Small intestine (tissue), 16 donors: ENCODE measurements at places on chromosomes 5 and 9. TPM values are rescaled to one million over a fixed set of nuclear protein-coding genes. Genes with fewer than 3 reads are reported as not detected.

The ADAMTS6 gene
- 1.5 TPM for polyA plus RNA-seq

- DNase-seq: no peak
- no peaks in the 10 kb centered on the region for H3K27me3 ChIP-seq
- H3K4me1 ChIP-seq: peaks cover 3% of the 10 kb centered on the region
- no peaks in the 10 kb centered on the region for H3K36me3 ChIP-seq
- no peak overlapping the region for H3K27ac ChIP-seq
Measured at GRCh38 chr9:97357056-97357455, 49.6 kb downstream of the CCDC180 start.

DNA sequence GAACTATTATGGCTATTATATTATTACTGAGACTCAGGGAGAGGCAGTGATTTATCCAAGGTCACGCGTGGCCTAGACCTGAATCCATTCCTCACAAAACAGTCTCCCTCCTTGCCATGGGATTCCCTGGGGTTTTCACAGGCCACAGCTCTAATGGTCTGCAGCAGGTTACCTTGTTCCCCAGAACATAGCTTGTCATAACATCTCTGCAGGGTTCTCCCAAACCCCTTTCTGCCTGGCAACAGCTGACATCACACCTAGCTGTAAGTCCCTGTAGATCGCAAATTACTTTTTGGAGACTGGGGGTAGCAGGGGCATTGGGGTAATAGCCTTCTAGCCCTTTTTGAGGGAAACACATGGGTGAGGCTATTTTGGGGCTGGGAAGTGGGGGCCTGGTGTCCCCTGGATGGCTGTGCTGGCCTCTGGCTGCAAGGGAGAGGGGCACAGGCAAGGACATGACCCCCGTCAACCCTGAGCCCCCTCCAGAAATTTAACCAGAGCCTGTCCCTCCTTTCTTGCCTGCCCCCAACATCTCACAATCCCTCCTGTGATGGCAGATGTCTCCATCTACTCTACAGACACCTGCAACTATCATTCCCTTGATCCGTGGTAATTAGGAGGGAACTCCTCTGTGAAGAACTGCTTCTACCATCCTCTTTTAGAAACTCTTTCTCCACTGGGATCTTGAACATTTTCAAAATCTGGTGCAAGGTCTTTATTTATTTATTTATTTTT, 1.3 kb downstream of the CD74 start:
- no peaks in the 10 kb centered on the region for H3K4me1 ChIP-seq
- H3K36me3 ChIP-seq: peaks cover 2% of the 10 kb centered on the region
- H3K27me3 ChIP-seq: no peaks in the 10 kb centered on the region
- peak overlapping the region; percentile 77 for H3K4me3 ChIP-seq
- peak overlapping the region; percentile 96 for H3K27ac ChIP-seq

DNA sequence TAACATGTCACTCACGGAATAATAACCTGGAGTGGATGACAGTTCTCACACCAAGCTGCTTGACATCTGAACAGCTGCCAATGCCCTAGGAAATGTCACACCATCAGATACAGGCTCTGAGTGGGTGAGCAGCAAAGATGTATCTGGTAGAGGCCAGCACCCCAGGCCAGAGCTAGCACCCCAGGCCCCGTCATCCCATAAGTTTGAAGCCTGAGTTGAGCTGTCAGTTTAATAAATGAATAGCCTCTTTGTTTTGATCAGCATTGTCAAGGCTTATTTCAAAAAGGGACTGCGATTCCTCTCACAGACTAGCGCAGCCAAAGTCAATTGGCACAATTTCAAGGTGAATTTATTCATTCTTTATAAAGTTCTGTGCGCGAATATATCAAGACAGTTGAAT, 1327.1 kb downstream of the MAT2B start:
- H3K27me3 ChIP-seq: no peaks in the 10 kb centered on the region
- no peaks in the 10 kb centered on the region for H3K4me1 ChIP-seq
- DNase-seq: no peak
- no peak overlapping the region for H3K4me3 ChIP-seq
- no peaks in the 10 kb centered on the region for H3K36me3 ChIP-seq

GRCh38 chr9:29958469-29958868, 2385.2 kb upstream of the C9orf72 start:
- no peaks in the 10 kb centered on the region for H3K36me3 ChIP-seq
- DNase-seq: no peak
- H3K27me3 ChIP-seq: no peaks in the 10 kb centered on the region

DNA sequence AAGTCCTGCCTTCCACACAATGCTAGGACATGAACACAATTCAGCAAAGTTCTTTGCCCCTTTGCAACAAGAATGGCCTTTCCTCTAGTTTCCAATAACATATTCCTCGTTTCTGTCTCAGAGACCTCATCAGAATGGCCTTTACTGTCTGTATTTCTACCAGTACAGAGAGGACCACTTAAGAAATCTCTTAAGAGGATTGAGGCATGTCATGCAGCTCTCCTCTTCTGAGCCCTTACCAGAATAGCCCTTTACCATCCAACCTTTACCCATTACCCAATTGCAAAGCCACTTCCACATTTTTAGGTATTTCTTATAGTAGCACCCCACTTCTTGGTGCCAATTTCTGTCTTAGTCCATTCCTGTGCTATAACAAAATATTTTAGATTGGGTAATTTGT, 20.3 kb downstream of the TNPO1 start:
- no peak for DNase-seq
- H3K4me1 ChIP-seq: no peaks in the 10 kb centered on the region
- no peaks in the 10 kb centered on the region for H3K36me3 ChIP-seq
- no peak overlapping the region for H3K4me3 ChIP-seq
- H3K27ac ChIP-seq: no peak overlapping the region

- H3K36me3 ChIP-seq: no peaks in the 10 kb centered on the region
- H3K27ac ChIP-seq: no peak overlapping the region
- no peaks in the 10 kb centered on the region for H3K4me1 ChIP-seq
- H3K4me3 ChIP-seq: no peak overlapping the region
- no peaks in the 10 kb centered on the region for H3K27me3 ChIP-seq
Measured at GRCh38 chr5:117769877-117770276, 1195.3 kb upstream of the SEMA6A start.

DNA sequence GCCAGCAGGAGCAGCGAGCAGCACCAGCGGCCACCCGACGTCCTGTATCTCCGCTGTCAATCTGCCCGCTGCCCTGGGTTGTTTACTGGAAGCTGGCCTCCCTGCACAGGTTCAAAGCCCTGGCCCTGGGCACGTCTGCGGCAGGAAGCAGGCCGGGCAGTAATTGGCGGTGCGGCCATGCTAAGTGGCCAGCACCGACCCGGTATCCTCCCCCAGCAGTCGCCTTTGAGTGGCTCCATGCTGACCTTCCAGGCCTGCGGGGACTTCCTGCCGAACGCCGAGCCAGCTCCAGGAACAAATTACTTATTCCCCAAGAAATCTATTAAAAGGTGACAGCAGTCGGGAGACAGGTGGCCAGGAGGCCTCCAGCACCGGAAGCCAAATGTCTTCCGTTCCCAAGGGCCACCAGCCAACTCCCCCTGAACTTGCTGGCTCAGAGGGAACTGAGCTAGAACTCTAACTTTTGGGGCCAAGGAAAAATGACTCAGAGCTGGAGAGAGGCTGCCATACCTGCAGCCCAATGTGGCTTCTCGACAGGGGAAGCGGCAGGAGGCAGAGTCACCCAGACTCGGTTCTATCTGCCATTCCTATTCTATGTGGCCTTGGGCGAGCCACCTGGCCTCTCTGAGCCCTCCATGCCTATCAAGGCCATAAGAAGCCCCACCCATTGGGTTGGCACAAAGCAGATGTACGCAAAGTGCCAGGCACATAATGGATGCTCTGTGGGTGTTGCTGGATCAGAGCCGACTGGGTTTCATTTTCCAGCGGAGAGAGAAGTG, 13.7 kb upstream of the PSMB7 start:
- H3K27ac ChIP-seq: no peak overlapping the region
- H3K4me3 ChIP-seq: no peak overlapping the region
- no peak for DNase-seq
- no peaks in the 10 kb centered on the region for H3K36me3 ChIP-seq

The MUSK gene
- 1.2 TPM for polyA plus RNA-seq

- no peaks in the 10 kb centered on the region for H3K27me3 ChIP-seq
- no peak overlapping the region for H3K4me3 ChIP-seq
- no peak overlapping the region for H3K27ac ChIP-seq
- no peak for DNase-seq
- H3K36me3 ChIP-seq: peaks cover 40% of the 10 kb centered on the region
- no peaks in the 10 kb centered on the region for H3K4me1 ChIP-seq
Measured at GRCh38 chr5:151034422-151035379, 14.3 kb downstream of the GPX3 start.

DNA sequence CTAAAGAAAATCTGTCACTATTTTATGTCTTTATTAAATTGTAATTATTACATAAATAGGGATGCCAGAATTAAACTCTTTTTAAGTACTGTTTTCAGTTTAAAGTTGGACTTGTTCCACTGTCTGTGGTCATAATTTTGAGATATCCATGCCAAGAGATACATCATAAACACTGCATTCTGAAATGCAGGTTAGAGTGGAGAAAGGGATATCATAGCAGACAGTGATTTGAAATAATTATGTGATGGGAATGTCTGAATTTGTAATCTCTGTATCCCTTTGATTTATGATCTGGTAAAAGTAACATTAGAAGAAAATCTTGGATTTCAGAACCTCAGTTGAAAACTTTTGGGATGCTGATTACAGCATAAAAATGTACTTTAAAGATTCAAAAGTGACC, 222.1 kb downstream of the GOLPH3 start:
- H3K36me3 ChIP-seq: no peaks in the 10 kb centered on the region
- no peak for DNase-seq
- H3K4me1 ChIP-seq: no peaks in the 10 kb centered on the region
- H3K4me3 ChIP-seq: no peak overlapping the region

DNA sequence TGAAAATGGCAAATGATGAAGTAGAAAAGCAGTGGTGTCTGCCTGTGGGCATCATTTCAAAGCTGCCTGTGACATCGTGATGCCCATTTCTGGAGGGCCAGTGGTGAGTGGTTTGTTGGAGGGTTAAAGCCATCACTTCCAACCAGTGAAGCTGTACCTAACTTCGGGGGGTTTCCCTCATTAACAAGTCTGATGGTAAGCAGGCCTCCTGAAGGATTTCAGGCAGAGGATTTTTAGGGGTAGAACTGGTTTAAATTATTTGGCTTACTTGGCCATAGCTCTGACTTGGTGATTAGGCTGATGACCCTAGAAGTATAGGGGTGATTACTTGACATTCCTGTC, 10.7 kb downstream of the TNFAIP8 start:
- H3K36me3 ChIP-seq: no peaks in the 10 kb centered on the region
- no peak for DNase-seq
- no peaks in the 10 kb centered on the region for H3K27me3 ChIP-seq
- no peaks in the 10 kb centered on the region for H3K4me1 ChIP-seq
- H3K4me3 ChIP-seq: no peak overlapping the region

- H3K27ac ChIP-seq: no peak overlapping the region
- no peaks in the 10 kb centered on the region for H3K36me3 ChIP-seq
- H3K27me3 ChIP-seq: no peaks in the 10 kb centered on the region
- no peaks in the 10 kb centered on the region for H3K4me1 ChIP-seq
- no peak for DNase-seq
Measured at GRCh38 chr5:123571927-123572326, 60.0 kb downstream of the CSNK1G3 start.

GRCh38 chr5:142777099-142777498, 6.9 kb downstream of the ARHGAP26 start:
- DNase-seq: no peak
- H3K4me3 ChIP-seq: no peak overlapping the region
- no peaks in the 10 kb centered on the region for H3K36me3 ChIP-seq
- H3K27ac ChIP-seq: no peak overlapping the region
- H3K27me3 ChIP-seq: no peaks in the 10 kb centered on the region

GRCh38 chr5:175555168-175555785, 76.9 kb downstream of the SFXN1 start:
- H3K4me3 ChIP-seq: no peak overlapping the region
- no peaks in the 10 kb centered on the region for H3K27me3 ChIP-seq
- no peaks in the 10 kb centered on the region for H3K4me1 ChIP-seq
- DNase-seq: no peak

The NUTM2G gene
- not detected for polyA plus RNA-seq

The MRPS30 gene
- 45.6 TPM for polyA plus RNA-seq

The CDKN2A gene
- polyA plus RNA-seq: 1.9 TPM

The TMEM174 gene
- not detected for polyA plus RNA-seq

DNA sequence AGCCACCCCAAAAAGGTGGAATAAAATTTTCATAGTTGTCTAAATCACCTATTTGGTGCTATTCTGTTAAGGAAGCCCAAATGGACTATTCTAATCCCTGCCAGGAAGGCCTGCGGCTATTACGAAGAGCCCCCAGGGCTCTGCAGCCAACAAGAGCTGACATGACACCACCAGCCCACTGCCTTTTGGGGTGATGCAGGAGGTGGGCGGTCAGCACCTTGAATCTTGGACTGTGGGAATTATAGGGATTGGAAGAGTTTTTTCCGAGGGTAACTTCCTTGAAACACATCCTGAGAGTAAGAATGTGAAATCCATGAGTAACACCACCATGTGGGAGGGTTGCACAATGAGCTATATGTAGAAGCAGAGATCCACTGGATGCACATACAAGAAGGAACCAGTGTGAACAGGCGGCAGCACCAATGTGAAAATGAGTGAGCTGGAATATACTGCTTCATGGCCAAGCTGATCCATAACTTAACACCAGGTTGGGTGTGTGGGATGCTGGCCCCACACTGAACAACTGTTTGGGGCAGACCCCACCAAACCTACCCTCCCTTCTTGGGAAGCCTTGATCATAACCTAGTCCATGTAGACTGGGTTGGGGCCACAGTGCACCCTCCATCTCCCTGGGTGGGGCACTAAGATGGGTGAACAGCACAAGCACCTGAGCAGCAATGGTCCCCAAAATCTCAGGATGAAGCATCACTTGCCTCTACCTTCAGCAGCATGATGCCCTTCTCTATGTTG, 239.0 kb downstream of the FSTL4 start:
- no peaks in the 10 kb centered on the region for H3K27me3 ChIP-seq
- H3K4me1 ChIP-seq: no peaks in the 10 kb centered on the region
- no peak overlapping the region for H3K27ac ChIP-seq
- no peaks in the 10 kb centered on the region for H3K36me3 ChIP-seq
- H3K4me3 ChIP-seq: no peak overlapping the region

The GTF2H2 gene
- polyA plus RNA-seq: 3.5 TPM

The PLEKHG4B gene
- polyA plus RNA-seq: not detected

The LRRTM2 gene
- 0.19 TPM for polyA plus RNA-seq

- H3K36me3 ChIP-seq: no peaks in the 10 kb centered on the region
- DNase-seq: no peak
- no peaks in the 10 kb centered on the region for H3K27me3 ChIP-seq
- H3K4me3 ChIP-seq: no peak overlapping the region
- no peak overlapping the region for H3K27ac ChIP-seq
- H3K4me1 ChIP-seq: no peaks in the 10 kb centered on the region
Measured at GRCh38 chr5:105898183-105898582, 1772.6 kb downstream of the EFNA5 start.
